Right ventricle myocardium superior (tissue), 1 donor: ENCODE measurements at places on chromosomes 3 and 15. TPM values are rescaled to one million over a fixed set of nuclear protein-coding genes. Genes with fewer than 3 reads are reported as not detected.

DNA sequence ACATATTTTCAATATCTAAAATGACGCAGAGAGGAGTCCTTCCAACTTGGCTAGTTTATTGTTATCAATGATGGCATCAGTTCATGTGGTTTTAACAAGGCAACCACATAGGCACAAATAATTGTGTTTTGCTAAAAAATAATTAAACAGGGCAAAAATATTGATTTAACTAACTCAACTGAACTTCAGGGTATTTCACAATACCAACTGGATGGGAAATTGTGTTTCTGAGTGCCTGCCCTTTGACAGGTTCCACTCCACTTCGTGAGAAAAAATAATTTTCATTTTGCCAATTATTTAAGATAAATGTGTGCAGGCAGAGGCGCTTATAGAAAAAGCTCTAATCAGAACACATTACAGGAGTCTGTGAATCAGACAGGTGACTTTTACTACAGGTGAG is 689.3 kb upstream of the CCDC54 start:
- no peak for DNase-seq

GRCh38 chr15:31342781-31343626 is 16.4 kb downstream of the KLF13 start:
- no peak for DNase-seq

DNA sequence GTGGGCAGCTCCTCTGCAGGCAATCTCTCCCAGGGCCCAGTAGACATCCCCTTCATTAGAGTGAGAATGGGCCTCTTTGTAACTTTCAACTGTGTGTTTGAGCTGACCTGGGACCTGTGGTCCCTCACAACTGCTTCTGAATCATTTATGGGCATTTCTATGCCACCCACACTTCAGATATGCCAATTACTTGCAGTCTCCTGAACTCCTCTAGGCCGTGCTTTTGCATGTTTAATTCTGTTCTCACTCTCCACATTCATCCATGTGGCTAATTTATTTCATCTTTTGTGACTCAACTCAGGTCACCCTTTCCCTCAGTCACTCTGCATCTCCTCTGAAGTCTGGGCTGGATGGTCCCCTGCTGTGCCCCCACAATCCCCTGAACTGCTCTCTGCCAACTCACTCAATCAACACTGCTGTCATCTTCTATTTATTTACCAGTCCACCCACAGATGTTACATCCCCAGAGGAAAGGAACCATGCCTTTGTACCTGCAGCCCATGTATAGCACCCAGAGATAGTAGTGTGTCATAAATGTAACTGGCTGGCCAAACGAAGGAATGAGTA is 364.7 kb downstream of the EPHB1 start:
- no peak for DNase-seq

GRCh38 chr3:82100378-82100777 is 338.9 kb upstream of the GBE1 start:
- DNase-seq = no peak

DNA sequence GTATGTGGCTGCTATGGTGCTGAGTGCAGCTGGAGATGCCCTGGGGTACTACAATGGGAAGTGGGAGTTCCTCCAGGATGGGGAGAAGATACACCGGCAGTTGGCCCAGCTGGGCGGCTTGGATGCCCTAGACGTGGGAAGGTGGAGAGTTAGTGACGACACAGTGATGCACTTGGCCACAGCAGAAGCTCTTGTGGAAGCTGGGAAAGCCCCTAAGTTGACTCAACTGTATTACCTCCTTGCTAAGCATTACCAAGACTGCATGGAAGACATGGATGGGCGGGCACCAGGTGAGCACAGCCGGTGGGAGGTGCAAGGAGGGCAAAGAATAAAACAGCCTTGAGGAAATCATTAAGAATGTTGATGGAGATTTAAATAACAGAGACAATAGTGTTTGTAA is 2.9 kb downstream of the ADPRH start:
- no peak for DNase-seq

GRCh38 chr3:153287017-153287416 is 125.0 kb downstream of the RAP2B start:
- no peak for DNase-seq

DNA sequence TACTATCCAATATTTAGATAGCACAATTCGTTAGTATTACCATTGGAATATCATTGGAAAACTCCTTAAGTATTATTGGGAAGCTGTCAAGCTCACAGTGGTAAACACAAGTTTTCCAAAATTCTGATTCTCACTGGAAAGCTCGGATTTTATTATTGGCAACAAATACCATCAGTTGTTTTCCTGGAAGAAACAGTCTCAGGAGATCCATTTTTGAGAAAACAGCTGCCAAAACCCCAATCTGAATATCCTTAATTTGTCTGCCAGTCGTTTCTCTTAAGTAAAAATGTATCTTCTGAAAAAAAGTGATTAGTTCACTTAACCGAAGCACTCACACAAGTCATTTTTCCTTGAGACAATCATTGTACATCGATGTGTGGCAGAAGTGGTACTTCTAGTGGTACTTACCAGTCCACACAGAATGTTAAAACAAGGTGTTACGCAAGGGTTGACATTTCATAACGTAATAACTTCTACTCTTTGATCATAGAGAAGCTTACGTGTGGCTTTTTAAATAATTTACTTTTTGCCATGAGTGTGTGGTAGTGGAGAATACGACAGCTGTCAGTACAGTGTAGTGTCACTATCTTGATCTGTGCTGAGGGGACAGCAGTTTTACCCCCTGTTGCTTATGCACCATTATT is 74.9 kb downstream of the FAM43A start:
- no peak for DNase-seq

DNA sequence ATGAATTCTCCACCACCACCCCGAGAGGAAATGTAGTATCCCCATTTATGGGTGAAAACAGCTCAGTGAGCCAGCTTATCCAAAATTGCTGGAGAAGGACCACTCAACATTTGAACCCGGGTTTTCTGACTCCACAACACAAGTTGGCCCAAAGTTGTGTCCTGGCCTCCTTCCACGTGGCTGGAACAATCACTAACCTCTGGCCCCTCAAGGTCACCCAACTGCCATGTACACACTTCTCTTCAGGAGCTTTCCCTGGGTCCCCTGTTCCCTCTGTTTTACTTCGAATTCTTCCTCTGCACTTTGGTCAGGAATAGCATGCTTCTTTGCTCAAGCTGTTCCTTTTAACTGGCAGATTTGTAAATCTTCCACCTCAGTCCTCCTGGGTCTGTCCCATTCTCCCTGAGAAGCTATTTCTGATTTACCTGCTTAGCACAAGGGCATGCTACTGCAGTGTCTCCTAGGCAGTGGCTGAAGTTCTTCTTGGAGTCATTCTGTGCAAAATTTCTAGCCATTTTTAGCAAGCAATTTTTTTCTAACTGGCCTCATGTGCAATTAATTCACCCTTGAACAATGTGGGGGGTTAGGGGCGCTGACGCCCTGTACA is 39.2 kb downstream of the TRIM71 start:
- DNase-seq = no peak

DNA sequence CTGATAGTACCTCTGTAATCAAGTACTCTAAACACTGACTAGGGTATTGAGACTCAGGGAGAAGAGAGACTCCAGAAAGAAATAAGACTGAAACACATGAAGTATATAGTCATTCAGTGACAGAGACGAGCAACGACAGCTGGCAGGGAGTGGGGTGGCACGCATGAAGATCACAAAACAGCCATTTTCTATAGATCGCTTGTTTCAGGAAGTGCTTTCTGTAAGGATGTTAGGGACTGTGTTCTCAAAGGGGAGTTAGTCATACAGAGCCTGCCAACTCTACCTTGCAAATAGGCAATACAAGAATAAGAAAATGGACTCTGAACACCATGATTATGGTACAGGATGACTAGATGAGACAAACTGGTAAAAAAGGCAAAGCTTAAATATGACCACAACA is 139.5 kb downstream of the TBL1XR1 start:
- DNase-seq = no peak

DNA sequence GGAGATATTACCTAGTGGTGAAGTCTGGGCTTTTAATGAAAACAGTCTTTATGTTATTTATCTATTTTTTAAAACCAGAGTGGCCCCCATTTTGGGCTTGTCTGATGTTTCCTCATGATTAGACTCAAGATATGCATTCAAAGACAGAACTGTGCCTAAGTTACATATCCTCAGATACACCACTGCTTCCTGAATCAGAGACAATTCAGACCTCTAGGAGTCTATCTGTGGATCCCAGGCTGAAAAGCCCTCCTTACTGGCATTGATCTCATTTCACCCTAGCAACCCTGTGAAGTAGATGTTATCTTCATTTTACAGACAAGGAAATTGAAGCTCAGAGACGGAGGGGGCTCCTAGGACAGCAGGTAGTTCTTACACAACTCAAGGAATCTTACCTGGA is 16.8 kb upstream of the TGM5 start:
- no peak for DNase-seq

DNA sequence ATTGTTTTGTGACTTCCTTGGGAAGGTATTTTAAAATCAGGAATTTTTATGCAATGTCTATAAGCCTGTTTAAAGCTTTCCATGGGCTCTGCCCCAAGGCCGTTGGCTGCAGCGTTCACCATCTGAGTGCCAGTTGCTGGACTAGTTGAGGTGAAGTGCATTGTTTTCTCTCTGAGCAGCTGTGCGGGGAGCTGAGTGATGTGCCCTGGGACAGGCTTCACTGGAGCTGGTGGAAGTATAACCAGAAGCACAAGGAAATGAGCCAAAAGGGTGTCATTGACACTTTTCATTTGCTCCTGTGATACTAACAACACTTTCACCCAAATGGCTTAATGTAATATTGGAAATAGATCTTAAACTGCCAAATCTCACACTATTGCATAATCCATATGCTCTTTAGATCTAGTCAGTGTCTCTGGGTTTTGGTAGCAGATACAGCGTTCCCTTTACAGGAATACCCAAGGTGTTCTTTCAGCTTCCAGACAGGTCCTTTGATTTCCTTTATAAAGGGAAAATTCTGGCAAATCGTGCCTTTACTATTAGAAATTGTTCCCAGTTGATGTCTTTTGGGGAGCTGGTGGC is 29.2 kb downstream of the APH1B start:
- no peak for DNase-seq

DNA sequence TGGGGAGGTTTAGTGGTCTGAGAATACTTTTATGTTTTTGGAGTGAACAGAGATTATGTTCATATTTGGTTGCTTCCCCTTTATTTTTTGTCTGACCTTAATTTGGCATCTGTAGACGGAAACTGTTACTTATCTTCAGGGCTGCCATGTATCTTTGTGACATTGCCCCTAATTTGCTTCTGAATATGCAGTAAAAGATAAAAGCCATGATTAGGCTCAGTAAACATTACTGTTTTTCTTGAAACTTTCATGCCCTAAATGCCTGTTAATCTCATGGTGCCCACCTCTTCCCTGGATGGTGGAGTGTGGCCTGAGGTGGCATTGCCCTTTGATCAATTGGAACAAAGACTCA is 106.7 kb downstream of the C3orf70 start:
- no peak for DNase-seq

DNA sequence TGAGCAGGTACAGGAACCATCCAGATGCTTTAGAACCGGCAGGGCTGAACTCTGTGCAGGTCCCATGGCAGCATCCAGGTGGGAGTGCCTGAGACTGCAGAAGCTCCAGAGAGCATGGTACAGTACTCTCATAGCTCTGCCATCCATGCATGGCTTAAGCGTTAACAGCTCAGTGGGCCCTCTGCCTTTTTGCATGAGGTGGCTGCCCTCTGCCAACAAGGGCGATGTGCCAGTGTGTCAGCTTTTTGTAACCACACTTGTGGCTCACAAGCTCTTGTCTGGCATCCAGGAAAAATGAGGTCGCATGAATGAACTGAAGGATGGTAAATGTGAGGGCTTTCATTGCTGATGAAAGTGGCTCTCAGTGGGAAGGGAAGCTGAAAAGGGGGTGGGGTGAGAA is 950.1 kb downstream of the DIPK2A start:
- no peak for DNase-seq

DNA sequence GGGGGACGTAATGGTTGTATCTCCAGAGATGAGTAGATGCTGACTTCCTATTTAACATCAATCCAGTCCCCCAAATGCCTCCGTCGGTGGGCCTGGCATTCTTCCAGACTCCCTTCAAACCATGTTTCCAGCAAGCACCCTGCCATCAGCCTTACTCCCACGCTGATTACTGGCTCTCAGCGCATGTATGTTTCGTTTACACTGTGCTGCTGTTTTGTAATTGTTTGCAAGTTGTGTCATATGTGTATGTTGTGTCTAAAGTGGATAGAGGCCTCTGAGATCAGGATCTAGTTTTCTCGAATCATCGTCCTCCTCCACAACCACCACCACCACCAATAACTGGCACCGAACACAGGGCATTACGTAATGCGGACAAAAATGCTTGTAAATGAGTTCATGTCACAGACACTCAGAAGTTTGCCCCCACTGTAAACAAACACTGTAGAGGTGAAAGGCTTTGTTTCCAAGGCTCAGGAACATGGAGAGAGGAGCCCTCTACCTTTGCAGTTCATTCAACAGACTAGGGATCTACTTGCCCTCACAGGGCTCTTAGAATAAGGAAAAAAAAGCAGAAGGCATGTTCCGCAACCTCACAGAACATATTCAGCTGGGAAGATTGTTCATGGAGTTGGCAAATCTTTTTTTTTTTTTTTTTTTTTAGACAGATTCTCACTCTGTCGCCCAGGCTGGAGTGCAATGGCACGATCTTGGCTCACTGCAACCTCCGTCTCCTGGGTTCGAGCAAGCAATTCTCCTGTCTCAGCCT is 46.1 kb upstream of the SEMA4B start:
- no peak for DNase-seq

DNA sequence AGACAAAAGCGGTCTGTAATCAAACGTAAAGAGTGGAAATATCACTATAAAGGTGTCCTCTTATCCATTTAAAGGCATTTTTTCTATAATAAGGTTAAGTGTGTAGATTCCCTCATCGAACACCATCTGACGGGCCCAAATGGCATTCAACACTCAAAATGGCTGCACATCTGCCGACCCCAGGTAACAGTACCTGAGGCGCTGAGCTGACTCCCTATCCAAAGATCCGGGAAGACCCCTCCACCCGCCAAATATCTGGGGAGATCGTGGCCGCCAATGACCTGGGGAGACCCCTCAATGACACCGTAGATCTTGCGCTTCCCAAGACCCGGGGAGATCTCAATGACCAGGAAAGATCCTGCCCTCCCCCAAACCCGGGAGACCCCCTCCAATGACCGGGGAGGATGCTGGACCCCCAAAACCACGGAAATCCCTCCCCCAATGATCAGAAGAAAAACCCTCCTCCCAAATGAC is 476 bp downstream of the IP6K2 start:
- no peak for DNase-seq

- no peak for DNase-seq
Observed at GRCh38 chr3:55615694-55616295, 128.7 kb upstream of the WNT5A start.

GRCh38 chr3:101195951-101196713 is 124.2 kb downstream of the IMPG2 start:
- no peak for DNase-seq

TIGIT gene
- not detected for total RNA-seq

PAQR9 gene
- 10.6 TPM for total RNA-seq

IL17RE gene
- total RNA-seq = 0.46 TPM

C3orf85 gene
- total RNA-seq = not detected

CAND2 gene
- total RNA-seq = 61.6 TPM

HTR3C gene
- total RNA-seq = not detected

CRBN gene
- 46.9 TPM for total RNA-seq

SEMA3G gene
- total RNA-seq = 10.4 TPM

P2RY13 gene
- total RNA-seq = 1.0 TPM
